Liver (tissue), 10 donors: ENCODE measurements at places on chromosomes 13 and 19. TPM values are rescaled to one million over a fixed set of nuclear protein-coding genes. Genes with fewer than 3 reads are reported as not detected.
A peak's percentile ranks its signal among the peaks of the same experiment; 100 is the strongest.

- DNase-seq = no peak
Measured at GRCh38 chr19:4970558-4971423, 1.9 kb downstream of the KDM4B start.

- peak; percentile 44 for DNase-seq
Measured at GRCh38 chr19:55116232-55116858, 1.1 kb downstream of the PPP1R12C start.

Gene FBXO27
- total RNA-seq = 3.1 TPM

Gene IFNL1
- not detected for total RNA-seq
